Foreskin keratinocyte (primary cell): ENCODE measurements at places on chromosomes 1 and 21. TPM values are rescaled to one million over a fixed set of nuclear protein-coding genes. Genes with fewer than 3 reads are reported as not detected.

The F13B gene
- total RNA-seq, result not detected in 2 replicates

The OVAAL gene
- total RNA-seq, result not detected in 2 replicates

The OLIG2 gene
- total RNA-seq, result not detected in 2 replicates

The FPGT gene
- total RNA-seq, result 12.9 and 16.0 TPM in 2 replicates

The FALEC gene
- total RNA-seq, result not detected in 2 replicates

The CRABP2 gene
- total RNA-seq, result 2.2 and 4.0 TPM in 2 replicates

The CPLANE2 gene
- total RNA-seq, result 5.1 and 5.4 TPM in 2 replicates

The GOLT1A gene
- 0.53 and 0.85 TPM in 2 replicates for total RNA-seq

The FBLIM1 gene
- total RNA-seq, result 127 and 168 TPM in 2 replicates

The AADACL4 gene
- not detected in 2 replicates for total RNA-seq
